8988T (cell line): ENCODE measurements at places on chromosomes 2 and 18.

GRCh38 chr18:55473058-55473457 is 114.9 kb downstream of the TCF4 start:
- no peak for DNase-seq

DNA sequence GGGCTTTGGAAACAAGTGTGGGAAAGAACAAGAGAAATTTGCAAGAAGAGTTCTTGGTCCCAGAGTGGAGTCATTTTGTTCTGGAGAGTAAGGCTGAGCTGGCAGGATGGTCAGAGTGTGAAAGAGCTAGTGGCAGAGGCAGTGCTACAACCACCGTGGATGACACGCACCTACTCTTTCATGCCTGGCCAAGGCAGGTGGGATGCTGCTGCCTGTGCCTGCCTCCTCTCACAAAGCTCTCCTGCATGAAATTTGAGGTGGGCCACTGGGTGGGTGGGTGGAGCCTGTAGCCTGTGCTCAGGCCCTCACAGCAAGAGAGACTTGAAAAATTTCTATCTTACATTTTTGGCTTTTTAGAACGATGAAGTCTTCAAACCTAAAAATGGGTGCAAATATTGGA is 9.4 kb upstream of the INO80C start:
- no peak for DNase-seq

- DNase-seq = no peak
Observed at GRCh38 chr2:240240781-240241180, 100.3 kb upstream of the OTOS start.

- no peak for DNase-seq
Observed at GRCh38 chr2:172929644-172930043, 146.0 kb upstream of the MAP3K20 start.

DNA sequence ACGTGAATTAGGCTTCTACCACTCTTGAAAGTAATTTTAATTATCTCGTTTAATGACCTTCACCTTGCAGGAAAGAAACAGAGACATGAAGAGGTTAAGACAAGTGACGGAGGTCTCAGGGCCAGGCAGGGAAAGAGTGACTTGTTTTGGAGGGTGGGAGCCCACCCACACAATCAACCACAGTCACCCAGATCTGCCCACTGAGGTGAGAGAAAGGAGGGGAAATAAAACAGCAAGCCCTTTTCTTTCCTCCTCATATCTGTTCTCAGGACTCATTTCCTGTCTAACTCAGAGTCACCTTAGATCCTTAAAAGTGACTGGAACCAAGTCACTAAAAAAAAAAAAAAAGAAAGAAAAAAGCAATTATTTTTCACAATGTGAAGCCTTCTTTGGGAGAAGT is 26.8 kb downstream of the ATP8B1 start:
- DNase-seq = no peak

DNA sequence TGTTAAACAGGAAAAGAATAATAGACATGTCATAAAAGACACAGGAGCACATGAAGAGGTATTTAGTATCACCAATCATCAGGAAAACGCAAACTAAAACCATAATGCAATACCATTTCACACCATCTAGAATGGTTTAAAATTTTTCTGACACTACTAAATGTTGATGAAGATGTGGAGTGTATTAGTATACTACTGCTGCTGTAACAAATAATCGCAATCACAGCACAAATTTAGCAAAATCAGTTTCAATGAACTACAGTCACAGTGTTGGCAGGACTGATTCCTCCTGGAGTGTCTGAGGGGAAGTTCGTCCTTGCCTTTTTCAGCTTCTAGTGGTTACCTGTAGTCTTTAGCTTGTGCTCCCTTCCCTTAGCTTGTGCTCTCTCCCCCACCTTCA is 24.1 kb downstream of the SMAD2 start:
- no peak for DNase-seq

DNA sequence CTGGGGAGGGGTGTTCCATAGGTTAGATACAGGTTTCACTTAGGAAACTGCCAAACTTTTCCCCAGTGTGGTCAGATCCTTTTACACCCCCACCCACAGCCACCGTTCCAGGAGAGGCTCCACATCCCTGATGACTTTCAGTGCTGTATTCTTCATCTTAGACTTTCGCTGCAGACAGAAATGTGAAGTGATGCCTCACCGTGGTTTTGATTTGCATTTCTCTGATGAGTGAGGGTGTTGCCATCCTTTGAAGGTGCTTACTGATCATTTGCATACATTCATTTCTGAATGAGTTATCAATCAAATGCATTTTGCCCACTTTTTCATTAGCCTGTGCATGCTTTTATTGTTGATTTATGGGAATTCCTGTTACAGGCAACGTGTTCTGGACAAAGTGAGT is 14.9 kb downstream of the COPS9 start:
- DNase-seq = no peak
